ENCODE measurements at places on chromosomes 12 and 14.
A peak's percentile ranks its signal among the peaks of the same experiment; 100 is the strongest.

GRCh38 chr12:59491877-59492276, 104.0 kb upstream of the SLC16A7 start:
- no peak for DNase-seq

DNA sequence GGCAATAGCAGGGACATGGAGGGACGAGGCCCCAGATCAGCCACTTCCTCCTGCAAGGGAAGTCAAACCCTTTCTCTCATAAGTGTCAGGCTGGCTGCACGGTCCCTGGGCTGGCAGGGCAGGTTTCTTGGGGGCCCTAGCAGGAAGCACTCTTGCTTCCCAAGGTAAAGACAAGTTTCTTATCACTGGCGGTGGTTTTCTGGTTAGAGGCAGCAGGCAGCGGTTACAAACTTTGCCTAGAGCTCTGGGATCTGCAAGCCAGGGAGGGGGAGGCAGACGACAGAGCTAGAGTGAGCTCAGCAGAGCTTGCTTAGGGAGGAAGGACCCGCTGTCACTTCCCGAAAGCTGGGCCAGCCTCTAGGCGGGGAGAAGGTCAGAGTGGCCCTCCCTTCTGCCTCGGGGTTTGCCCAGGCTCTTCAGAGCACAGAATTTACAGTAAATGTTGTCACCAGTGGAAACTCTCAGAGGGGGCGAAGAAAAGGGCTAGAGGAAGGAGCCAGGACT, 20.4 kb downstream of the BATF start:
- no peak for DNase-seq

- DNase-seq = no peak
These were observed 192.2 kb upstream of the C14orf180 start for GRCh38 chr14:104387022-104388010.

DNA sequence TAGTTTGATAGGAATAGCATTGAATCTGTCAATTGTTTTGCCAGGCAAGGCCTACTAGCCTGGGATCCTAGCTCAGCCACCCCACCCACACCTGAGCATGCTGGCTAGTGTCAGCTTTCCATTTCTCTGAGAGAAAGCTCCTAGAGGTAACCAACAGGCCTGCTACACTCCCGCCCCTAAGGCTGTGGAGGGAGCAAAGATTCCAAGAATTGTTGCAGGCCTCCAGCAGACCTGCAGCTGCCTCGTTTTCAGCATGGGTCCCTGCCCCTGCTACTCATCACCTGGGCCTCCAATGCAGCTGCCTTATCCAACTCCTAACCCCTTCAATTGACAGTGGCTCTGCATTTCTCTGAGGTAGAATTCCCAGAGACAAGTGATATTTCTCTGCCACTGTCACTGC, 852.4 kb upstream of the MDGA2 start:
- no peak for DNase-seq

DNA sequence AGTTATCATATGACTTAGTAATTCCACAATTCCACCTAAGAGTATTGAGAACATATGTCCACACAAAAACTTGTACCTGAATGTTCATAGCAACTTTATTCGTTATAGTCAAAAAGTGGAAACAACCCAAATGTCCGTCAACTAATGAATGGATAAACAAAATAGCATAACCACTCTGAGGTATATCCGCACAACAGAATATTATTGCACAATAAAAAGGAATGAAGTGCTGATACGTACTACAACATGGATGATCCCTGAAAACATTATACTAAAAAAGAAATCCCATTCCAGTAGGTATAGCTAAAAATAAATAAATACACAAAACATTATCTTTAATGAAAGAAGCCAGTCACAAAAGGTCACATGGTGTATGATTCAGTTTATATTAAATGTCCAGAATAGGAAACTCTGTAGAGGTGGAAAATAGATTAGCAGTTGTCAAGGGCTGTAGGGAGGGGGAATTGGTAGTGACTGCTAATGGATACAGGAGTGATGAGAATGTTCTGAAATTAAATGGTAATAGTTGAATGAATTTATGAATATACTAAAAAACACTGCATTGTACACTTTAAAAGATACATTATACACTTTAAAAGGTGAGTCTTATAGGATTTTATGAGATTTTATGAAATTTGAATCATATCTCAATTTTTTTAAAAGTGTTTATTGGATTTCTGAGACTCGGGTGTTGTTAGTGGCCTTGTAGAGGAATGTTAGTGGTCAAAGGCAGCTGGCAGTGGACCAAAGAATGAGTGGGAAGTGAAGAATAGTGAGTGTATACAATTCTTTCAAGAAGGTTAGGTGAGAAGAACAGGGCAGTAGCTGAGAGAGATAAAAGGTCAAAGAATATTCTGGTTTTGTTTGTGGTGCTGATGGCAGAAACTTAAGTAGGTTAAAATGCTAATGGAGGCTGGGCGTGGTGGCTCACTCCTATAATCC, 36.3 kb upstream of the BAZ1A start:
- DNase-seq = peak; percentile 39

- no peak for DNase-seq
These were observed 70.1 kb downstream of the SYNE2 start for GRCh38 chr14:63922696-63923421.

- DNase-seq = peak; percentile 79
These were observed 20.0 kb downstream of the NFKBIA start for GRCh38 chr14:35384455-35385041.

DNA sequence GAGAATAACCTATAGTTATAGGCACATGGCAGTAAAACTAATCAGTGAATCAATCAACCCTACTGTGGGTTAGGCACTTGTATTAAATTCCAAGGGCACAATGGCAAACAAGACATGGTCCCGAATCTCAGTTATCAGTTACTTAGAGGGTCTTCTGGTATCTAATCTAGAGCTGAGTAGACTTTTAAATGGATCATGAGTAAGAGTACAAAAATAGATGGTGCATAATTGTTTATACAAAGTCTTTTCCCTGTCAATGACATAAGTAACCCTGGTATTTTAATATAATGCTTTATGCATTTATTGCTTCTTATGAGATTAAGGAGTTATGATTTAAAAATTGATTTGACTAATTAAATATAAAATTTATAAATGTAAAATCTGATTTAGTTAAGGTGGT, 23.0 kb upstream of the KCNJ8 start:
- no peak for DNase-seq

DNA sequence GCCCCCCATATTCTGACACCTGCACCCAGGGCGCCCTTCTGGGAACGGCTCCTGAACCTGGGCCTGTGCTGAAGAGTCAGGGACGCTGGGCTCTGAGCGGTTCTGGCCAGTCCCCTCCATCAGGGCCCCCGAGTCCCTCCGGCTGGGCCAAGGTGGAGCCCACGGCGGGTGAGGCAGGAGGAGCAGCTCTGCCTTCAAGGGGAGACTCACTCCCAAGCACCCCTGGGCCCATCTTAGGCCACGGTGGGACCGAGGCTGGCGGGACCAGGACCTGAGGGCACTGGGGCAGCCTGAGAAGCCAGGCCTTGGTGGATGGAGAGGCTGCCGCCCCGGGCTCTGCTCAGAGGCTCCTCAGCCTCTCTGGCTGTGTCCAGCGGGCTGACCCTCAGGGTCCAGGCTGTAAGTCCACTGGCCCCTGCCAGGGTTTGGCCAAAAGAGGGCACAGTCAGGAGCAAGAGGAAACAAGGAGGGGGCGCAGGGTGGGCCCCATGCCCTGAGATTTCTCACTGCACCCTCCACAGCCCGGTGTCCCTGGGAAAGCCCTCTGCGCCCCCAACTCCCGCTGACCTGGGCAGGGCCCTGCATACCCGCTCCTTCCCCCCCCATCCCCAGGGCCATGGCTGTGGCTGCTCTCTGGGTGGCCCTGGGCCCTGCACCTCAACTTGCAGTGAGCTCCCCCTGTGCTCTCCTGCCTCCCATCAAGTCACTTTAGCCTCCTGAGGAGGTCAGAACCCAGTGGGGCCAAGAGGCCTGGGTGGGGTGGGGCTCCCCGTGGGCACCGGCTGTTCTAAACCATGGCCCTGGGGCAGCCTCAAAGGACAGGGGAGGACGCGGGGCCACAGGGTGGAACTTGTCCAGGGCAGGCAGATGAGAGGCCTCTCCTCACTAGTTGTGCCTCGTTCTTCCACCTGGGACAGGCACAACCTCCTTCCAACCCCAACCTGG, 266.4 kb upstream of the SFSWAP start:
- no peak for DNase-seq

GRCh38 chr12:54697851-54698250, 49.7 kb upstream of the DCD start:
- DNase-seq = no peak

DNA sequence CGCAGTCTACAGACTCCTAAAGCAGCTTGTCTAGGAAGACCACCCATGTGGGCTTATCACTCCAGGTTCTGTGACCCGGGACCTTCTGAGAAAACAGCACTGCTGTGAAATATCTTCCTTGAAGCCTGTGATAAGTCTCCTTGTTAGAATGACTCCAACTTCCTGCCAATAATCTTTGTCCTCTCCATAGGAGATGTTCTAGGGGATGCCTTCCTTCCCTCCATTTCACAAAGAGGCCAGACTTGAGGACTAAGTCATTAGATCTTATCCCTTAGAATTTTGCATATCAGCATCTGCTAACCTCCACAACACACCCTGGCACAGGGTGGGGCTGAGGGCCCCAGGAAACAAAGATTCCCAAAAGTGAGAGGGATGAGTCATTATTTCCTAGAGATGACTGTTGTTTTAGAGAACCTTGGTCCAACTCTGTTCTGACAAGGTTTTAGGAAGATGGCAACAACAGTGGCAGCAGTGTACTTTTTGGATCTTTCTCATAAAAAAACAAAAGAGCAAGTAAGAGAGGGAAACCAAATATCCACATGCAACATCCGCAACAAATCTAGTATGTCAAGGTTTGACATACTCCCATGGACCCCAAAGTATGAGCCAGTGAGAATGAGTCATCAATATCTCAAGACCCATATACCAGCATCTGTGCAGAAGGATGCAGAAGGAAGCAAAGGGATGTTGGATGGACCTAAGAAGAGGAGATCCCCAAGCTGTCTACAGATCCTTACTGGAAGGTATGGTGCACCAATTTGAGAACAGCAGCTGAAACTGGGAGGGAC, 6.0 kb downstream of the LTB4R start:
- no peak for DNase-seq

DNA sequence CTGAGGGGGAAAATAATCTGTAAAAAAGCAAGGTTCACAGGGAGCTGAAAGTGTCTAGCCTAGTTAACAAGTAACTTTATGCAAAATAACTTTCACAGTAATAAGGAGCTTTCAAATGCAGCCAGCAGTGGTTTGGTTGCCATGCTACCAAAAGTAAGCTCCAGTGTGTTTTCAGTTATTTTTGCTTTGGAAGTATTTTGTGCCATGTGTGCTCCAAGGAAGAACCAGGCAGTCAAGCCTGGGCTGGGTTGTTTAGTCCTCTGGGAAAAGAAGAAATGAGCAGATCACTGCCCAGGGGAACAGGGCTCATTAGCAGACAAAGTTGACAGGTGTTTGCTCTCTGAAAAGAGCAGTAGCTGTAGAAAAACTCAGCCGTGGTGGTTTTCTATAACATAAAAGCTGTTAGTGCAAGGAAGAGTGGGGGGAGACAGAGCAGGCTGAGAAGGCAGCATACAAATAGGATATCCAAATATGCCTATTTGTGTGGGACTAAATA, 92.8 kb upstream of the TMTC2 start:
- no peak for DNase-seq

- no peak for DNase-seq
These were observed 15.4 kb upstream of the BCL11B start for GRCh38 chr14:99287269-99287942.

DNA sequence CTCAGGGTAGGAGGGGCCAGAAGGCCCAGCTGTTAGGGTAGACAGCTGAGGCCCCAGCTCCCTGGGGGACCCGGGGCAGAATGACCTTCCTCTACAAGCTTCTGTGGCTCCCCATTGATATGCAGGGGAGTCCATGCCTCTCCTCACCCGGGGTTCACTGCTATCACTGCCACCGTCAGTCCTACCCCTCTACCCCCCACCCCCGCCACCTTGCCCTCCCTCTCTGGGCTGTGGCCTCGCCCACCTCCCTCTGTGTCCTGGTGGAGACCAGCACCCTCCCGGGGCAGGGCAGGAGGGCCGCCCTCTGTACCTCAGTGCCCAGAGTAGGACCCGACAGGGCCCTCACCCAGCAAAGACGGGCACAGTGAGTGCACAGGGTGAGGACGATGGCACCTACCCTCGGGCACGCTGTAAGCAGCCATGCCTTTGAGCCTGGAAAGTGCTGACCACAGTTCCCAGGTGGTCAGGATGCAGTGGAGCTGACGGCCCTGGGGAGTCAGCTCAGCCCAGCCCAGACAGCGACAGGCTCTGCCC, 88.4 kb upstream of the SFSWAP start:
- no peak for DNase-seq

DNA sequence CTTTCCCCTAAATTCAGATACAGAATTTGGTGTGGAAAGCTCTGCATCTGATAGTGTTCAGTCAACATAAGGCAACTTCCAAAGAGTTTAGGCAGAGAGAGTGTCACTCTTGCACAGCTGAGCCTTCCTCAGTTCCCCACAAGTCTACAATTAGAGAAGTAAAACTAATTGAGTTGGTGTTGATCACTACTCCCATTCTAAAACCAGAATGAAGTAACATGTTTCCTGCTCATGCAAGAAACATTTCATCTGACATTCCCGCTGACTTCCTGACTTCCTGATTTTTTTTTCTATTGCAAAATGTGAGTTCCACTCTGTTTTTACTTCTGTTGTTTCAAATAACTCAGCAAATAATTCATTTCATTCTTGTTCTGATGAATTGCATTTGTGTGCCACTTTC, 271.0 kb downstream of the ALG10B start:
- DNase-seq = no peak

GRCh38 chr12:67193704-67194103, 75.5 kb upstream of the CAND1 start:
- DNase-seq = peak; percentile 37

DNA sequence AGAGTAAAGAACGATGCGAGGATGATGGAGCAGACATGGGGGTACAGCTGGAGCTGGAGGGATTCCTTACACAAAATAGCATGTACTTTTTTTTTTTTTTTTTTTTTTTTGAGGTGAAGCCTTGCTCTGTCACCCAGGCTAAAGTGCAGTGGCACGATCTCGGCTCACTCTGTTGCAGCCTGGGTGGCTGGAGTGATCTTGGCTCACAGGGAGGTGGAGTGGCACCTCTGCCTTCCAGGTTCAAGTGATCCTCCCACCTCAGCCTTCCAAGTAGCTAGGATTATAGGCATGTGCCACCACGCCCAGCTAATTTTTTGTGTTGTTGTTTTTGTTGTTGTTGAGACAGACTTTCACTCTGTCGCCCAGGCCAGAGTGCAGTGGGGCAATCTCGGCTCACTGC, 5.1 kb upstream of the RASAL1 start:
- no peak for DNase-seq

DNA sequence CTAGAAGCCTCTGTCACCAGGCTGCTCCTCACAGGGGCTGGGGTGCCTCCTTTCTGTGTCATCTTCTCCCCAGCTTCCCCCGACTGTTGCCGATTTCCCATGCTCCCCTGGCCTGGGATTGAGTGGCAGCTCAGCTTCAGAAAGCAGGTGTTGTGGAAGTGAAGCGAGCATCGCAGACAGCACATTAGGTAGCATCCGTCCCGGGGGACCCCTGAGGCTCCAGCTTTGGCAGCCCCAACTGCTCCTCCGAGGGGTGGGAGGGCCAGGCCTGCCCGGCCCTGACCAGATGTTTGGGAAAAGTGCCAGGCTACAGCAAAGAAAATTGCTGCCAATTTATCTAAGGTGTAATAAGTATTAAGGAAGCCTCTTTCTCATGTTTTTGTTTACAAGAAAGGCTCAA, 1045.6 kb downstream of the BCL11B start:
- no peak for DNase-seq

Data from fibroblast of skin of scalp (primary cell).